ENCODE measurements at places on chromosomes 4 and X.

DNA sequence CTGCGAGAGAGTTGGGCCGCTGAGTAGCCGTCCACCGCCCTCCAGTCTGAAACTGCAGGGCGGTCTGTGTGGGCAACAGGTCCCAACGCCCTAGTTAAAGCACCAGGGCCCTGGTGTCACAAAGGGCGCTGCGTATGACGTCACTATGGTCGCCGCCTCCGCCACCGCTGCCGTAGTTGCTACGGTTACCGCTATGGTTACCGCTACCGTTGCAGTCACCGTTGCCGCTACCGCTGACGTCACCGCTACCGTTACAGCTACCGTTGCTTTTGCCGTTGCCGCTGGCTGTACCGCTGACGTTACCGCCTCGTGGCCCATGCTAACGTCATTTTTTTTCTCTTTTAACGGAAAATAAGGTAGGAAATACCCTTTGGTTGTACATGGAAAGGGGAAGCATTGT lies at the start of gene PPP1R2C:
TSS of gene PPP1R2C (minus strand) at position 68 of the 400 bp plus-strand sequence. CDS start 84 bp downstream, outside the sequence.
- no peak for DNase-seq

GRCh38 chr4:4585012-4585670 lies 43.3 kb upstream of the STX18 start:
- peak; percentile 93 for DNase-seq

- no peak for DNase-seq
Observed at GRCh38 chr4:180422989-180423711, 1820.1 kb upstream of the TENM3 start.

DNA sequence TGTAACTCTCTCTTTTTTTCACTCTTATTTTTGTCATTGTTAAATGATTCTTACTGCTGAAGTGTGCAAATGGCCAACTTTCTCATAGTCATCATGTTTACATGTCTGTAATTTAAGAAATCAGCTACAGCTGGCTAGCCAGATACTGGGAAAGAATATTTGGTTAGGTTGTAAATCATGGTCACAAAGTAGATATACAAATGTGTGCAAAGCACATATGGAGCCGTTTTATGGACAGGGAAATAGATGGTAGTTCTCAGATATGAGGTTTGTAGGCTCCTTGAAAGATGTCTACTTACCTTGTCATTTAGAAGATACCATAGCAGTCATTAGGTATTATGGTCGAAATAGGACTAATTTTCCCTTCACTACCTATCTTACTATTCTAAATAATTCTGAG lies 430.4 kb downstream of the ADGRL3 start:
- no peak for DNase-seq

DNA sequence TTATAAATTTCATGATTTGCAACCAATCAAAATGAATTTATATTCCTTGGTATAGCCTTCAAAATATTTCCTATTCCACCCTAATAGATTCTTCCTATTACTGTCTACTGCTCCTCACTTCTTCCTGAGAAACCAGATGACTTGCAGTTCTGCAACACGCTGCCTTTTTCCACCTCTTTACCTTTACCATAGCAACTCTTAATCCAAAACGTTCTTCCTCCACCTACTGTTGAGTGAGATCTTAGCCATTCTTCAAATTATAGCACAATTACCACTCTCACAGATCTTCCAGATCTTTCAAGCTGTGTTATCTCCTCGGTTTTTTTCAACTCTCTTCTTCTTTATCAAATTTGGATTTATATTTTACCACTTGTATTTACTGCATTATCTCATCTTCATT lies 289.8 kb downstream of the ADGRL3 start:
- no peak for DNase-seq

- no peak for DNase-seq
Observed at GRCh38 chrX:148915474-148915873, 415.1 kb downstream of the AFF2 start.

DNA sequence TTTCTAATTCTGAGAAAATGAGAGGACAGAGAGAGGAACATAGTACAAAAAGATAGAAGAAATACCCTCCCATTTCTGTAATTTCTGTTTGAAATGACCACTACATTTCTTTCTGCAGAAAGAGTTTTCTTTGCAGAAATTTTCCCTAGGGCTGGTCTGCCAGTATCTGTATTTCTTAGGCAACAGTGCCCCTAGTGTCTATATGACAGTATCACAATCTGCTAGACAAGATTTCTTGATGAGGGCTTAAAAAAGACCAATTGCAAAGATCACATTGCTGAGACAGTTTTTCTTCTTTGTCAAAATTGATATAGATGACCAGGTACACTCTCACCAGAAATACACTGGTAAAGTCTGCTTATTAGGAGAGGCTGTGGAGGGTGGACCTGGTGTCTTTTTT lies 81.0 kb upstream of the ZDHHC15 start:
- DNase-seq, result no peak

DNA sequence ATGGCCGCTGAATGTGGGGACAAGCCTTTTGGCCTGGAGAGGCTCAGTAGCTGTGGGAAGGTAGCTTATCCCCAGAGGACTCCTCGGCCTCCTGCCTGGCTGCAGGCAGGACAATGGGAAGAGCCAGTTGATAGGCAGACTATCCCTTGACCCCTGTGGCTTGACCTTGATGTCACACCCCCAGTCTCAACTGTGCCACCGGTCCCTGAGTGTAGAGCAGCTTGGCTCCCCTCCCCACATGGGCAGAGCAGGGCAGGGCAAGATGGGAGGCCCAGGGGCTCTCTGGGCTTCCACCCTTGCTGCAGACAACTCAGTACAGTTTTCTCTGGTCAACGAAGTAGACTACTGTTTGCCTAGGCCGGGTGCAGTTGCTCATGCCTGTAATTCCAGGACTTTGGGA lies 25.7 kb downstream of the SYAP1 start:
- no peak for DNase-seq

DNA sequence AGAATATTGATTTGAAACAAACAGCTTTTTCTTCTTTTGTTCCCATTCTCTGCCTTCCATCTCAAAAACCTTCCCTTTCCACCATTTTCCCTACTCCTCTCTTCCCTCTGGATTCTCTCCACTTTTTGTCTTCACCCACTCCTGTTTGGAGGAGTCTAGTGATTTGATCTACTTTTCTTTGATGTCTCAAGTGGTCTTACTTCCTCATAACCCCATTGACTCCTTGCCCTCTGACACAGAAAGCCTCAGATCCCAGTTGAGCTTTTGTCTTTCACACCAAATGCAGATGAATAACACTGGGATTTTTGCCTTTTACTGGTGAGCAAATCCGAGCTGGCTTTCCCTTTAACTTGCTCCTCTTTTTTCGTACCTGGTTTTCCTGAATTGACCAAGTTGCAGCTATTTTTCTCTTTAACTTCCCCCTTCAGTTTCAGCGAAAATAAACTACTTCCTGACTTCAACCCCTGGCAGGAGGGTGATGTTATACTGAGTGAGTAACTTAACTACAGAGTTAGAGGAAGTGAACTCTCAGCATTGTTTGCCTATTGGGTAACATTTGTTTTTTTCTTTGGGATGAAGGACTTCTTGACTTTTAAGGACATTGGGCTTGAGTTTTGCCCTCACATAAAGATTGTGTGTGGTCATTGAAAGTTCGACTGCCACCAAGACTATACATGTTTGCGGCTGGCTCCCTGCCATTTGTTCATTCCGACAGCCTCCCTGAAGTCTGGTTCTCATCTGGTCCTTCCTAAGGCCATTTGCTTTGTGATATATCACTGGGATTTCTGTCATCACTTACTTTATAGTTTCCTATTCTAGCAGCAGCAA lies 392.8 kb upstream of the NR3C2 start:
- DNase-seq, result peak; percentile 41

GRCh38 chrX:47831788-47832187 lies 4.9 kb upstream of the ZNF81 start:
- DNase-seq, result no peak

GRCh38 chr4:961351-962230 lies 11.8 kb downstream of the DGKQ start:
- DNase-seq, result no peak

- no peak for DNase-seq
Observed at GRCh38 chr4:169660929-169661328, 40.6 kb downstream of the CLCN3 start.

DNA sequence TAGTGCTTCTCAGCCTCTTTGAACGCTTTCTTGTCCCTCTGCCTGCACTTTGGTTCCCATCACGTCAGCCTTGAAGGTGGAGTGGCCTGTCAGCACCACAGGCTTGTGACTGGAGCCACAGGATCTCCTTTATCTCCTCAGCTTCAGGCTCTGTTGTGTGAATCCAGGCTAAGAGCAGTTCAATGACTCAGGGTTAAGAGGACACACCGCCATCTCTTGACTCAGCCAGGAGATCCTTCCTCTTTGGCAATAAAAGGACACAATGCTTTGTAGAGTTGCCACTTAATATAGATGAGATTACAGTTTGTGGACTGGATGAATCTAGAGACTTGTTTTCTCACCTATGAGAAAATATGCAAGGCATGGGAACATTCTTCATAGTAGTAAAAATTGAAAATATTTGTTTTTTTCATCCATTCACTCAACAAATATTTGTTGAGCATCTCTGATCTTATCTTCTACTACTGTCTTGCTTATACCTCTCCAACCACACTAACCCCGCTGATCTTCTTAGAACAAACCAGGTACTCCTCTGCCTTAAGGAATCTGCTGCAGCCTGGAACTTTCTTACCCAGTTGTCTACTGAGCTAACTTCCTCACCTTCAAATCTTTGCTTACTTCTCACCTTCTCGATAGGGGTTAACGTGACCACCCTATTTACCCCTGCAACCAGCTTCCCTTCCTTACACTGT lies 62.3 kb downstream of the UCHL1 start:
- no peak for DNase-seq

- no peak for DNase-seq
Observed at GRCh38 chr4:184513802-184514120, 39.4 kb upstream of the IRF2 start.

DNA sequence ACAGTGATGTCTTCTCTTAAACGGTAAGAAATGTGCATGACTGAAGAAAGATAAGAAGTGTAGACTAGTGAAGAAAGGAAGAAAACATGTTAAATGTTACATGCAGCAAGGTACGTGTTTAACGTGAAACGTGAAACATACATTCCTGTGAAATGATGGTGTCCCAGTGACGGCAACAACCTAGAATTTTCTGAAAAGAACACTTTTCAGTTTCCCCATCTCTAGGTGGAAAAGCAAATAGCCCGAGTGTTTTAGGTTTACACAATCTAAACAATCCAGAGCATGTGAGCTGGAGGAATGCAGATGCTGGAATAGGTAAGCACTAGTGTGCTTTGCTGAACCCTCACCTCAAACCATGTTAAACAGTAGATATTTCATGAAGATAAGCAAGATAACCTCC lies 60.7 kb downstream of the CLNK start:
- DNase-seq, result no peak

- no peak for DNase-seq
Observed at GRCh38 chr4:86481440-86481839, 112.7 kb upstream of the PTPN13 start.

- DNase-seq, result no peak
Observed at GRCh38 chr4:88962396-88962795, 94.6 kb downstream of the FAM13A start.

- DNase-seq, result no peak
Observed at GRCh38 chr4:183533698-183534097, 28.8 kb downstream of the ING2 start.

DNA sequence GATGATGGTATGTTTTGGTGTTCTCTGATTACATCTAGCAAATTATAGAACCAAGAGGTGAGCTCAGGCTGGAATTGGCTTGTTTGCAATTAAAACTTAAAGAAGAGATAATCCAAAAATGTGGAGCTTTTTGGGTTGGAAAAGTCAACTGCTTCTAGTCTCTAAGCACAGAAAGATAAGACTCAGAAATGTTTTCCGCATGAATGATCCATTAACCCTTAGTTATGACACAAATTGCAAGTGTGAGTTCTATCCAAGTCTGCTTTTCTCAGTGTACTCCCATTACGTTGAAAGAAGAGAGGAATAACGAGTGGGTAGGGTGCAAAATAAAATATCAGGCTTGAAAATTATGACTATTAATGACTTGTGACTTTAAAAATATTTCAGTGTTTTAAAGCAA lies 38.5 kb downstream of the HPGD start:
- no peak for DNase-seq

- DNase-seq, result no peak
Observed at GRCh38 chrX:35886135-35886534, 33.4 kb upstream of the CFAP47 start.

GRCh38 chrX:35289952-35290351 lies 347.4 kb downstream of the FAM47B start:
- DNase-seq, result no peak

DNA sequence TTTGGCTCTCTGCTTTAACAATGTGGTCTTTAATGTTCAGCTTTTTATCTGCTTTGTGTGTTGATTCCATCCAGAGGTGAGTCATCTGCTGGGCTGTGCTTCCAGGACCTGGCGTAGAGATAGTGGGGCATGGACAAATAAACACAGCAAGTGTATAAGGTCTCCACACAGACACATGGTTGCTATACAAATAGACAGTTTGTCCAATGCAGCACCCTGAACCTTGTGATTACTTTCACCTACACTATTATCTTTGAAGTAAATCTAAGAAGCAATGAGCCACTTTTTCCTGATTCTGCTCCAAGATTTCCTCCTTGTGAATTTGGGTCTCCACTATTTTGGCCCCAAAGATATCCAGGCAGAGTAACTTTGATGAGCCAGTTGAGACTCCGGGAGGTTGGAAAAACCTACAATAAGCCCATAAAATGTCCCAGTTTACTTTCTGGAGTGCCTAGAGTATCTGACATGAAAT lies 12.1 kb downstream of the PPARGC1A start:
- no peak for DNase-seq

GRCh38 chr4:111228874-111229273 lies 606.0 kb upstream of the PITX2 start:
- peak; percentile 58 for DNase-seq

- DNase-seq, result no peak
Observed at GRCh38 chrX:72381439-72382201, 75.9 kb upstream of the CITED1 start.

DNA sequence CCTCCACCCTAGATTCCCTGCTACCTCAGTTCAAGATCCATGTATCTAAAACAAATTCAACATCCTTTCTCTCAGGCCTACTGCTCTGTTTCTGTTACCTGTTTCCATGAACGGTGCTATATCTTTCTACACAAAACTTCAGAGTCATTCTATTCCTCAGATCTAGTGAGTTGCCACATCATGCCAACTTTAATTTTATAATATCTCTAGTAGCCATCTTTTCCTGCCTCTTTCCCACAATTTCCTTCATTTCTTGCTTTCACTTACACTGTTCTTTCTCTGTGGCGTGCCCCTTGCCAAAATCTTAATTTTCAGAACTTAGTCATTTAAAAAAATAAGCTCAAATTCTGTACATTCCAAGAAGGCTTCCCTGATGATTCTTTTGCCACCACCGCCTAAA lies 15.2 kb downstream of the GUCY1A1 start:
- DNase-seq, result no peak

Data from GM04503 (cell line).